ENCODE measurements at places on chromosomes 3 and 15.

DNA sequence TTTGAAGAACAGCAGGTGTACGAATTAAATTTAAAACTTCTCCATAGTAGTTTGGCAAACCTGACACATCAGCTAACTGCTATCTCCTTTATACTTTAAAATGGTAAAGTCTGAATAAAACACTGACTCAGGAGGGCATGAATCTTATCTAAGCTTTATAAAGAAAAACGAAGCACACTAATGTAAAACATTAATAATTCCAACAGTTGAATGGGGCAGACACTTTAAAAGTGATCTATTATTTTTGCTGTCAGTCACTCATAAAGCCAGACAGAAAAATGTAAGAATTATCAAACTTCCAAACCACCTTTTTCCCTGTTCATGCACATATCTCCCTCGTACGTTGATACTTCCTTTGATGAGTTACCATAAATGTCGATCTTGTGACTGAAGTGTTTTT is 2.6 kb downstream of the ARF4 start:
- DNase-seq: no peak

GRCh38 chr3:133410191-133410892 is 10.5 kb downstream of the BFSP2 start:
- no peak for DNase-seq

GRCh38 chr15:41866263-41866703 is 27.6 kb downstream of the SPTBN5 start:
- no peak for DNase-seq

DNA sequence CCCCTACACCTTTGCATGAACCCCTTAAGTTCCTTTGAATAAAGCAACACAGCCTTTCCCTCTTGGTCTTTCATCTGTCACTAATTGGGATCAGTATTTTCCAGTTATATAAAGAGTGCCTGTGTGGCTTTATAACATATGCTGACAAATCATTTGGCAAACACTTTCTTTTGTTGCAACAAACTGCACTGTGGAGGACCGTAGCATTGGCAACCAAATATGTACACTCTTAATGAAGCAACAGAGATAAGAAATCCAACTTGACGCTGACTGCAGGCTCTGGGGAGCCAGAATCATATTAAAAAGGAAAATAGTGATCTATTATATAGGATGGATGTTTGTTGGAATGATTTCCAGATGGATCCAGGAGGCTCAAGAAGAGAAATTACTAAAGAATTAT is 120.1 kb upstream of the PRICKLE2 start:
- peak; percentile 11 for DNase-seq

DNA sequence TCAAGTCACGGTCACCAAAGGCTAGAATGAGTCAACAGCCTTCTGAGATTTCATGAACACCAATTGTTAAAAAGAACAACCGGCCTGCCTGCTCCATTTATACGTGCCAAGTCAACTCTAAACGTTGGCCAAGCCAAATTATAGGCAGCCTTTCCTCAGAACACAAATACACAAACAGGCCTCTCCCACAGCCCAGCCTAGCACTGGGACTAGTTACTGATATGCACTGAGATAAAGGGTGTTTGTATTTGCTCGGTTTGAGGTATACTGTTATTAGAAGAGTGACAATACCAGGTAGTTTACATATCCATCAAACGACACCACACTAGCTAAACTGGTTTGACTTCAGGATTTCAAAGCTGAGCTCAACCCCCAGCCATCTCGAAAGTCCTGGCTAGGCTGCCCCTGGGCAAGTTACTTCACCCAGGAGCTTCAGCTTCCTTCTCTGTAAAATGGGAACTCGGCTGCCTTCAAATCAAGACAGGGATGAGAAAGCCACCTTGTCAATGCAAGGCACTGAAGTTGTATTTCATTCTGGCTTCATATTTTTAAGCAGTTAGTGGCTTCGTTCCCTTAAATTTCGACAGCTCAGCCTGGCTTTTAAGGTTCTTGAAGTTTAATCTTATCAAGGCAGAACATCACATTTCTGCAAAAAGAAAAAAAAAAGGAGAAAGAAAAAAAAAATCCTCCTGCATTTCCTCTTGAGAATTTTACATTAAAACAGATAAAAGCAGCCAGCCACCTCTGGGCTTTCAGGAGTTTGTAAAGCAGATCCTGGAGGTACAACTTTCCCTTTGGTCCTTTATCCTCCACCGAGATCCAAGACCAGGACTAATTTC is 4.0 kb downstream of the TLE3 start:
- DNase-seq: no peak

DNA sequence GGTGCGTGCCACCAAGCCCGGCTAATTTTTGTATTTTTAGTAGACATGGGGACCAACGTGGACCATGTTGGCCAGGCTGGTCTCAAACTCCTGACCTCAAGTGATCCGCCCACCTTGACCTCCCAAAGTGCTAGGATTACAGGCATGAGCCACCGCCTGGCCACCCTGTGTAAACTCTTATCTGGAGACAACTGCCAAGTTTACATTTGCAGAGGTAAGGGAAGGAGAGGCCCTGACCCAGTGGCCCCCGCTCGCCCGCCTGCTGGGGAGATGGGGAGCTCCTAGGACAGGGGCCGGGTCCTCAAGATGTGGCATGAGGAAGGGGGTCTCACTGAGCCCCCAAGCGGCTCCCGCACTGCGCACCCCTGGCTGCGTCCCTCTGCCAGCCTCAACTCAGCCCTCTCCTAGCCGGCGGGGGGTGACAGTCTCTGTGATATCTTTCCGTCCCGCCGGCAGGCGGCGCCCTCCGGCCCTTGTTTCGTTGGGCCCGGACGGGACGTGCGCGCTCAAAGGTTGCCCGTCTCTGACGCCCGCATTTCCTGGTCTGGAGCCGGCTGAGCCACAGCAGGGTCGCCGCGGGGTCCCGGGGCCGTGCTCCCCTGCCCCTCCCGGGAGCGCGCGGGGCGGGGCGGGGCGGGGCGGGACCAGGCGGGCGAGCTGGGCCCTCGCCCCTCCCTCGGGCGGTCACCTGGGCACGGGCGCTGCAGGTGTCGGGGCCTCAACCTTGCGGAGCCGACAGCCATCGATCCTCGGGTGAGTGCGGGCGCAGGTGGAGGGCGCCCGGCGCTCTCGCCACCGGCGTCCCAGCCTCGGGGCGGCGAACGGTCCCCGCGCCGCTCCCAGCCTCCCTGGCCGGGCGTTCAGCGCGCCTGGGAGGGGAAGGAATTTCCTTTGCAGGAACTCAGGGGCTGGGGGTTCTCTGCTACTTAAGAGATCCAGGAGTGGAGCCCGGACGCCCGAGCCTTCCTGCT is at the start of gene GPR160:
TSS of gene GPR160 (plus strand) at position 533 of the 971 bp plus-strand sequence. CDS start 45,978 bp downstream, outside the sequence.
- peak; percentile 21 for DNase-seq

GRCh38 chr15:81386947-81387346 is 12.9 kb upstream of the TMC3 start:
- DNase-seq: no peak

GRCh38 chr3:171339598-171339997 is 120.6 kb downstream of the TNIK start:
- DNase-seq: peak; percentile 84

DNA sequence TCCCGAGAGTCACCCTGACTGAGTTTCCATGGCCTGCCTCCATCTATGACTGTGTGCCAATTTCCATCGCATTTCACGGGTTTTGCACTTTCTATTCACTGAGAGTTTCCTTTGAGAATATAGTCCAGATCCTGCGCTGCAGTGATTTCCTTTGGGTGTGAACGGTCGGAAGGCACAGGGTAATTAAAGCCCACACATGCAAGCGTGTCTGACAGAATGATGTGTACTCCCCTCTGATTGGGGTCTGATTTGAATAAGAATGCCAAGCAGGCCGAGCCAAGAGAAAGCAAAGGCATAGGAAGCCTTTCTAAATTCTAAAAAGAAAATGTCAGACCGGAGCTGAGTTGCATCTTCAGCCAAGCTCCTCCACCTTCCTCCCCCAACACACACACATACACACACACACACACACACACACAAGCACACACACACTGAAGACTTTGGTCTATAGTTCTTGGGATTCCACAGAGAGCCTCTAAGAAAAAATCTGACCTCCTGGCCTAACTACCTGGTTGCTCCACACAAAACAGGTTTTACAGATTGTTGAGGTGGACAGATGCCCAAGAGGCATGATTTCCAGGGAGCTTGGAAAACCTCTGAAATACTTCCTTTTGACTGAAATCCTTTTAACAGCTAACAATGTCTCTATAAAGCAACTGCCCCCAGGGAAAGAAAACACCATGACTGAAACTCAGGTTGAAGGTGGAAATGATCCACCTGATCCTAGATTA is 59.7 kb upstream of the LRRN1 start:
- no peak for DNase-seq

DNA sequence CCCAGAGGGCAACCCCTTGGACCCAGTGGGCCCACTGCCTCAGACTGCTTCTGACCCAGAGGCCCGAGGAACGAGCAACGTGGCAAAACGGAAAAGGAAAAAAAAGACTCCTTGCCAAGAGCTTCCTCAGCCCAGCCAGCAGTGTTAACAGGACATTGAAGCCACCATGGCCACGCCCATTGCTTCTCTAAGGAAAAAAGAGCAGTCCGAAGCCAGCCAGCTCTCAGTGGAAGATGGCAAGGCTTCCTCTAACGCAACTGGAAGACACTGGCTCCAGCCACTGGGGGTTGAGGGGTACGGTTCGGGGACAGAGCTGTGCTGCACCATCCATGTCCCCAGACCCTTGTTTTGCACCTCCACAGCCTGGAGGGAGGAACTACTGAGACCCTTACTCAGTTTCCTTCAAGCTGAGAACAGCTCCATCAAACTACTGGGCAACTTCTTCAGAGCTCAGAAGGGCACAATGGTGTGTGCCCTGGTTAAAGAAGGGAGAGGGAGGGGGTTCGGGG is 10.7 kb downstream of the BMF start:
- DNase-seq: no peak

- no peak for DNase-seq
These were observed 63.3 kb upstream of the STRIT1 start for GRCh38 chr3:155356594-155357370.

DNA sequence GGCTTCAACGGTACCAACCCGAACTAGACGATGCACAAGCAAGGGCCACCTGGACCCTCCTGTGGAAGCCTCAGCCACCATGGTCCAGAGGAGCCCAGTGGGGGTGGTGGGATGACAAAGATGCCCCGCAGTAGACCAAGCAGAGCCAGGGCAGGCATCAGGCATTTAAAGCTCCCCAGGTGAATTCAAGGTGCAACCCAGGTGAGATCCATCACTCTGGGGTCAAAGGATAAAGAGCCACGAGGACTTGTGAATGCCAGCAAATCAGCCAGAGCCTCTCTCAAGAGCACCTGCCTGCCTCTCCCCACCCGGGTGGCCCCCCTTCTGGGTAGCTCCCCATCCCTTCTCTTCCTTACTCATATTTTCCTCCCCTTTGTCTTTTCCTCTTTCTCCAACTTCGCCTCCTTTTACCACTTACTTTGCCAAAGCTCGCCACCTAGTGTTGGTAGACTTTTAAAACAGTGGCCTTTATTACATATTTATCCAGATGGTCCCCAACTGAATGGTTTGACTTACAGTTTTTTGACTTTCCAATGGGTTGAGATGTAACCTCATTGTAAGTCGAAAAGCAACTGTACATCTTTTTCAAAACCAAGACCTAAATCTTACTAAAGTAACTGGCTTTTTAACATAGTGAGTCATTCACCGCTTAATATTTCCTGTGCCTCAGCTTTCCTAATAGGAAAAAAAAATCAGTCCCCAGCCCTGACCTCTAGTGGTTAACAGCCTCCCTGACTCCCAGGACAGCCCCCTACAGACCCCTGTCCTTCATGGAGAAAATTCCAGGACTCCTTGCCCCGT is 18.8 kb downstream of the PLA2G4F start:
- DNase-seq: no peak

DNA sequence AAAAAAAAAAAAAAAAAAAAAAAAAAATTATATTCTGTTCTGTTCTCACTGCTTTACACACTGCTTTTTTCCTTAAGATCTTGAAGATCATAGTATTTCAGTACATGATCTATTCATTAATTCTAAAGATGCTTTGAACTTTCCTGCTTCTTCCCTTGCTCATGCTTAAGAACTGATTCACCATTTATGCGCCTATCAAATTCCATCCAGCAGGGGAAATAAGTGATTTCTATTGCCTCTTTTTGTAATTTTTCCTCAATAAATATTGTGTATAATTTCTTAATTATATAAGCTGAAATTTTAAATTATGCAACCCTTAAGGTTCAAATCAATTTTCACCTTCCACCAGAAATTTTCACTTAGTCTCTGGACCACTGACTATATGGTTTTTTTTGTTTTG is 10.6 kb downstream of the DENND6A start:
- no peak for DNase-seq

DNA sequence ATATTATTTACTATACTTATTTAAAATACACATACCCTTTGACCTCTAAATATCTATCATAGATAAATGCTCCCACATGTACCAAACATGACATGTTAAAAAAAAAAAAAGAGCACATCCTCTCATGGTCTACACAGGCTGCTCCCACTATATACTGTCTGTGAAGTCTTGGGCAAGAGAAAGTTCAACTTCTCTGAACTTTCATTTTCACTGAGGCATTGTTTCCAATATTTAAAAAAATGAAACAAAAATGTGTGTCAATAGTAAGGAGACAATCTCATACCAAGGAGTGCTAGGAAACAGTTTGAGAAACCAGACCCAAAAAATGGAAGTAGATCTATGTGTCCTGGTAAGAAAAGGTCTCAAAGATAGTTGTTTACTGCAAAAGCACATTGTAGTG is 29.3 kb downstream of the SLC4A7 start:
- DNase-seq: no peak

All from NCI-H446 (cell line).